ENCODE measurements at places on chromosomes 1 and 21.

- no peak for DNase-seq
Measured at GRCh38 chr1:115539736-115540135, 102.0 kb upstream of the VANGL1 start.

- DNase-seq = no peak
Measured at GRCh38 chr1:42837709-42838108, 8.7 kb upstream of the ZNF691 start.

DNA sequence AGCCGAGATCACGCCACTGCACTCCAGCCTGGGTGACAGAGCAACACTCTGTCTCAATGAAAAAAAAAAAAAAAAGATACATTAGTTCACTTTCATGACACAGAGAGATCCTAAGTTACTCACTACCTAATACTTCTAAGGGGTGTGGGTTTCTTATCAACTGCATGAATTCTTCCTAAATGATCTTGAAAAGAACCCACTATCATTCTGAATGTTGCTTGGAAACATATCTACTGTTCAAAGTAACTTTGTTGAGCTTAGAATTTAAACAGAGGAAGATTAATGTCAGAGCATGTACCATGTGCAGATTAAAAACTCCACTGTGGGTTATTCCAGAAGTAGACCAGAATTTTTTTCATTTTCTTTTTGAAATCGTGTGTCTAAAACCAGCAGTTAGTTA, 241.5 kb downstream of the LTN1 start:
- DNase-seq = no peak

GRCh38 chr1:91754816-91755580, 131.0 kb downstream of the TGFBR3 start:
- DNase-seq = no peak

GRCh38 chr1:168320800-168321450, 40.2 kb downstream of the TBX19 start:
- no peak for DNase-seq

- DNase-seq = no peak
Measured at GRCh38 chr1:40563266-40563665, 31.8 kb downstream of the ZNF684 start.

GRCh38 chr1:200668514-200669313, 993 bp downstream of the DDX59 start:
- DNase-seq = no peak

DNA sequence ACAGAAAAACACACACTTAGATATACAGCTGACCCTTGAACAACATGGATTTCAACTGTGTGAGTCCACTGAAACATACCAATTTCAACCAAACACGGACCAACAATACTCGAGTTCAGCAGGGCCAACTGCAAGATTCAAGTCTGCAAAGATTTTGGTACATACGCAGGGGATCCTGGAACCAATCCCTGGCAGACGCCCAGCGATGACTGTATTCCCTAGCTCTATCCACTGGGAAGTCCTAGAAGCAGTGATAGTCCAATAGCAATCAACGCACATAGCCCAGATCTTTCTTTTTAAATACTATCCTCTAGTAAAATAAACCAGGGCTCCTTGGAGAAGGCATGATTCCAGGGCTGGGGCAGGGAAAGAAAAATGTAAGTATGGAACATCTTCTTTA, 9.0 kb downstream of the DDX59 start:
- no peak for DNase-seq

DNA sequence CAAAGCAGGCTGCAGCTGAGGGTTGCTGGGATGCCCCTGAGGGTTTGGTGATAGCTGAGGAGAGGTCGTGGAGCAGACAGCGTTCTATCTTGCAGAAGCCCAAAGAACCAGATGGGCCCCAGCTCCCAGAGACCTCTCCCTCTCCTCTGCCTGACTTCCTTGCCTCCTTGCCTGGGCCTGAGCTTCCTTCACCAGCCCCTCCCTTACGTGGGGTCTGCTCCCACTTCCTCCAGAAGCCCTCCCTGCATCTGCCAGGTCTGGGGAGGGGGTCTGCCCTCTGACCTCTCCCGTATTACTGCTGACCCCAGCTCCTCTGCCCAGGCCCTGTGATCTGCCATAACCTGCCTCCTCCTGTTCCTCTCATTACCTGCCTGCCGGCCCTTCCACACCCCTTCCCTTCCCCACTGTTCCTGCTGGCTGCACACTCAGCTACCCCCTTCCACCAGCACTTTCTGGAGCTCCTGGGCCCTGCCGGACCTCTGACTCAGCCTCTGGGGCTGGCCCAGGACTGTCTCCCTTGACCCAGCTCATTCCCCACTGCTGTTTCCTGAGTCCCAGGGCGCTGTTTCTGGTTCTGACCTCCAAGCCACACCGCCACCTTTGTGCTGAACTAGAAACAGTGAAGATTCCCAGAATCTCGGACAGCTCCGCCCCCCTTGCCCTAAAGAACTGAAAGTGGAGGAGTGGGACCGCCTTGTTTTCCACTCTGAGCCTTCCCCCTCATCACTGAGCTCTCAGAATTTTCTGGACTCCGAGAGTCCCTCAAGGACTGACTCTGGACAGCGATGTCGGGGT, 237.7 kb upstream of the C1orf174 start:
- DNase-seq = no peak

- no peak for DNase-seq
Measured at GRCh38 chr1:97824200-97824599, 96.6 kb downstream of the DPYD start.

GRCh38 chr1:40858856-40859416, 3.2 kb downstream of the CITED4 start:
- DNase-seq = no peak

DNA sequence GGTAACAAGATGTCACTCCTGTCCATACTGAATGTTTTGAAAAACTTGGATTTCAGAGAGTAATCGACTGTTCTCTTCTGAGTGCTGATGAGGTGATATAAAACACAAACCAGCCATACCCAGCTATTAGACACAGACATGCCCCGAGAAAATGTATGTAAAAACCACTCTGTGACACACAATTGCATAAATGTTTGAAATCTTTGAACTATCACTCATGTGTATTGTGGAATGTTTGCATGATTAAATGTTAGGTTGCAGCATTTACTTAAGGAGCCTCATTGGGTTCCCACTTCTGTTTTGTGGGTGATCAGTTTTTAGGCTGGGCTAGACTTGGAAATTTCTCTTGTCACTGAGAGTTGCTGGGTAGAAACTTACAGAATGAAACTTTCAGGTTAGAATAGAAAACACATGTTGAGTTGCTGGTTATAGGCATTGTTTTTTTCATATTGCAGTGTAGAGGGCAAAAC, 270.4 kb upstream of the B3GALT2 start:
- DNase-seq = no peak

DNA sequence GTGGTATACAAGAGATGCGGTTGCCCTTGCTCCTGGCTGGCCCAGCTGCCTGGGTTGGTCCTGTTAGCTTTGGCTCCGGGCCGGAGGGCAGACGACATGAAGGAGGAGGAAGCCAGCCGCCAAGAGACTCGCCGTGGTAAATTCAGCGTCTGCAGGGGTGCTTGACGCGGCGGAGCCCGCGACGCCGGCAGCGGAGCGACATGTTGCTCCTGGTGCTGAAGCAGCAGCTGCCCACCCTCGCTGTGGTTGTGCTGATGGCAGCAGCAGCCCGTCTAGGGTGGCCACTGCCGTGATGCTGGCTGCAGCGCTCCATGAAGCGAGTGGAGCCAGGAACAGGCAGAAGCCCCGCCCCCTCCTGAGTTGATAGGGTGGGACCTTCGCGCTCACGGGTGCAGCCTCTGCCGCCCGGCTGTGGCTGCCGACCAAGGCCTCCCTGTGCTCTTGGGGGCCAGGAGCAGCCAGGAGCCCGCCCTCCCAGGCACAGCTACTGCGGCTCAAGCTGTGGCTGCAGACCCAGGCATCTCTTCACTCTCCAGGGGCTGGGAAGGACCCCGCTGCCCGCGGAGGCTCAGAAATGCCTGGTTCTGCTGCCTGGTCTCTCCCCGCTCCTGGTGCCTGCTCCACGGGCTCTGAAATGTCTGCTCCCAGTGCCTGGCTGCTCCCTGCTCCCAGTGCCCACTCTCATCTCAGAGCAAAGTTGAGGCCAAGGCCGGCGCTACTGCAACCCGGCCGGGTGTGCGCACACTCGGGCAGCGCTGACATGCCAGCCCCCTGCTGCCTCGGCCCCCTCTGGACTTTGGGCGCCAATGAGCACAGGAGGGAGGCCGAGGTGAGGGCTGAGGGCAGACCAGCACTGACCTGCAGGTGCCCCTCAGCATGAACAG, 4.4 kb upstream of the ZNF692 start:
- DNase-seq = peak; percentile 67

GRCh38 chr1:218521414-218522169, 176.5 kb downstream of the TGFB2 start:
- no peak for DNase-seq

DNA sequence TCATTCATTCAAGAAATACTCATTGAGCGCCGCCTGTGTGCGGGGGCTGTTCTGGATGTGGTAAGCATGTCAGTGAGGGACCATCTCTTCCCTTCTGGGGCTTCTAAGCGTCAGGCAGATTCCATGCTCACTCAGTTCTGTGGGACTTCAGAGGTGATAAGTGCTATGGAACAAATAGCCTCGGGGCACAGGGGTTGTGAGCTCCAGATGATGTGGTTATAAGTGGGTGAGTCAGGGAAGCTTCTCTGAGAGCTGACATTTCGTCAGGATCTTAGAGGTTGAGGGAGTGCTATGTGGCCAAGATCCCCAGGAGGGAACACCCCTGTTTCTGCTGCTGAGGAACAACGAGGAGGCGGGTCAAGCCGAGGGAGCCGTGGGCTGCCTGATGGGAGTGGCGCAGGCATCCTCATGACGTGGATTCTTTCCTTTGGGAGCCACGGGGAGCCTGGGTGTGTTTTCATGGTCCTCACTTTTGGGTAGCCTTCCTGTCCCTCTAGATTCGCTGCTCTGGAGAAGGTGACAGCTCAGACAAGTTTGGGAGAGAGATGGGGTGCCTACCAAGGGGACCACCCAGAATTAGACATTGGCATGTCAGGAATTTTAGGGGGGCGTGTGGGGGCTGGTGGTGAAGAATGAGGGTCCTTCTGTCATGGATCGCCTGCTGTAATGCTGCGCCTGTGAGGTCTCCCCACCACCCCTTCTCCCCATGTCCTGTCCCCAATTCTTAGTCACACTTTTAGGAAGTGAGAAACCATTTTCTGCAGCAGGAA, 38.5 kb downstream of the HUNK start:
- DNase-seq = no peak

DNA sequence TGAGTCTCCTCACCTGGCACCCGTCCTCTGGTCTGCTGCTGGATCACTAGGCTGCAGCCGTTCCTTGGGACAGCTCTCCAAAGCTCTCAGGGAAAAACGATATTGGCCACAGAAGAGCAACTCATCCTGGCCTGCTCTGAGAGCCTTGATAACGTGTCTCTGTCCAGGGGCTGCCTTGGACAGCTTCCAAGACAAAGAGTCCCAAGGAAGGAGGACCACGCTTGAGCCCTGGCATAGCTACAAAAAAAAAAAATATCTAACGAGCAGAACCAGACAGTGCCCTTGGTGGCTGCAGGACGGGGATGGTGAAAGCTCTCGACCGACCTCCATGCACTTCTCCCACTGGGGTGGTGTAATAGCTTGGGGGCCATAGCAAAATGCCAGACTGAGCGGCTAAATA, 589.6 kb downstream of the NPHP4 start:
- DNase-seq = no peak

- no peak for DNase-seq
Measured at GRCh38 chr1:158053276-158053675, 59.8 kb downstream of the KIRREL1 start.

- no peak for DNase-seq
Measured at GRCh38 chr1:2466958-2467554, 9.0 kb upstream of the PLCH2 start.

- DNase-seq = no peak
Measured at GRCh38 chr1:96178053-96178452, 543.5 kb upstream of the PTBP2 start.

GRCh38 chr1:29828526-29829447, 592.5 kb downstream of the PTPRU start:
- no peak for DNase-seq

All from activated CD4-positive, alpha-beta T cell treated with anti-CD3 and anti-CD28 coated beads for 1 hour (primary cell).